Left renal pelvis (tissue), 4 donors: ENCODE measurements at places on chromosomes 1 and 21.

- no peak for DNase-seq
Measured at GRCh38 chr1:4597020-4597419, 57.4 kb upstream of the AJAP1 start.

DNA sequence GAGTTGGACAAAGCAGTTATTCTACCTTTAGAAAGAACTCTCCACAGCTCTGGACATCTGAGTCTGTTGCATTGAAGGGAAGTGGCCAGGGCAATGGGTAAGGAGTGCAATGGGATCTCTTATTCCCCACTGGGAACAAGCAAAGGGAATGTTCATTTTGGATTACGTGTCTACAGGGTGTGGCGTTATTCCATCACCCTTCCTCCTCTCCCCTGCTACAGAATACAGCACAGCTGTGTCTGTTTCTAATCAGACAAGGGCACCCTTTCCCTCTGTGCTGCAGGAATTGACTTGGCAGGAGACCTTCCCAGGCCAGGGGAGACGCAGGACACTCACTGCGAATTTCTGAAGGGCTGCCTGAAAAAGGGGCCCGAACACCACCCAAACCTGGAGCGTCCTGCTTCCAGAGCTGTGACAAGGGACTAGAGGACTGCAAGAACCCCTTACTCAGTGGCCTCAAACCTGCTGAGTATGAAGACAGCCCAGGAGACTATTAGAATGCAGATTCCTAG is 163.6 kb upstream of the RAB4A start:
- DNase-seq: no peak

GRCh38 chr1:173195596-173196088 is 11.5 kb downstream of the TNFSF4 start:
- DNase-seq: no peak

- DNase-seq: no peak
Measured at GRCh38 chr1:9425859-9426258, 113.4 kb upstream of the SLC25A33 start.

GRCh38 chr1:39692152-39693074 is 1.2 kb upstream of the HPCAL4 start:
- no peak for DNase-seq

GRCh38 chr21:46650476-46651098 is 15.1 kb downstream of the PRMT2 start:
- DNase-seq: no peak

- no peak for DNase-seq
Measured at GRCh38 chr1:190376044-190376443, 101.6 kb downstream of the BRINP3 start.

DNA sequence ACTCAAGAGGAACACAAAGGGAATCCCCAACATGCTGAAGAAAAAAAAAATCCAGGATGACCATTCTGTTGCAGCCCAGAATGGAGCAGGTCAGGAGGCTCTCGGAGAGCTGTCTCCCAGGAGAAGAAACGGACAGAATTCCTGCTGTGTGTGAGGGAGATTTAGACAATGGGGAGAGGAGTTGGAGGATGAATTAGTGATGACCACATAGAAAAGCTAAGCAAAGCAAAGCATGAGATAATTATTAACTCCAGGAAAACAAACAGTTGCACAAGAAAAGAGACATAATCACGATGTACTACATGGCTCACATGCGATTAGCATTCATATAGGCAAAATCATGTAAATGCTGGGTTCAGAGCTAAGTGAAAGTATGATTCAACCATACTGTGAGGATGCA is 61.1 kb upstream of the SMYD2 start:
- no peak for DNase-seq

GRCh38 chr1:221712776-221713431 is 29.0 kb downstream of the DUSP10 start:
- no peak for DNase-seq

- DNase-seq: no peak
Measured at GRCh38 chr1:10829067-10829818, 32.8 kb upstream of the CASZ1 start.

- no peak for DNase-seq
Measured at GRCh38 chr1:237875291-237875690, 15.4 kb downstream of the ZP4 start.

DNA sequence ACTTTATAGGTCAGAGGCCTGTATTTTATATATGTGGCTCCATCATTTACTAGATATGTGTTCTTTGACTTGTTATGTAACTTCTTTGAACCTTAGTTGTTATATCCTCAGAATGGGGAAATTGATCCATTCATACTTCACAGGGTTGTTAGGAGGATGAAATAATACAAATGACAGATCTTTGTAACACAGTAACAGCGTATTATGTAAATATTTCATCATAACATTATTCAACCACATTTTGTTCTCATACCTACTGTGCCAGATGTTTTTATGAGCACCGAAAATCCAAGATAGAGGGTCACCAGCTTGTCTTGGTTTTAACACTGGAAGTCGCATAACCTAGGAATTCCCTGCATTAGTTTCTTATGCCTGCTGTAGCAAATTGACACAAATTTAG is 3.3 kb downstream of the SUCO start:
- DNase-seq: no peak
